ENCODE measurements at places on chromosomes 5 and 9.

- no peak for DNase-seq
Measured at GRCh38 chr5:93735378-93735777, 6.0 kb downstream of the POU5F2 start.

GRCh38 chr5:66551338-66551737 lies 44.9 kb upstream of the MAST4 start:
- no peak for DNase-seq

- no peak for DNase-seq
Measured at GRCh38 chr5:164233791-164234190, 728.4 kb downstream of the MAT2B start.

DNA sequence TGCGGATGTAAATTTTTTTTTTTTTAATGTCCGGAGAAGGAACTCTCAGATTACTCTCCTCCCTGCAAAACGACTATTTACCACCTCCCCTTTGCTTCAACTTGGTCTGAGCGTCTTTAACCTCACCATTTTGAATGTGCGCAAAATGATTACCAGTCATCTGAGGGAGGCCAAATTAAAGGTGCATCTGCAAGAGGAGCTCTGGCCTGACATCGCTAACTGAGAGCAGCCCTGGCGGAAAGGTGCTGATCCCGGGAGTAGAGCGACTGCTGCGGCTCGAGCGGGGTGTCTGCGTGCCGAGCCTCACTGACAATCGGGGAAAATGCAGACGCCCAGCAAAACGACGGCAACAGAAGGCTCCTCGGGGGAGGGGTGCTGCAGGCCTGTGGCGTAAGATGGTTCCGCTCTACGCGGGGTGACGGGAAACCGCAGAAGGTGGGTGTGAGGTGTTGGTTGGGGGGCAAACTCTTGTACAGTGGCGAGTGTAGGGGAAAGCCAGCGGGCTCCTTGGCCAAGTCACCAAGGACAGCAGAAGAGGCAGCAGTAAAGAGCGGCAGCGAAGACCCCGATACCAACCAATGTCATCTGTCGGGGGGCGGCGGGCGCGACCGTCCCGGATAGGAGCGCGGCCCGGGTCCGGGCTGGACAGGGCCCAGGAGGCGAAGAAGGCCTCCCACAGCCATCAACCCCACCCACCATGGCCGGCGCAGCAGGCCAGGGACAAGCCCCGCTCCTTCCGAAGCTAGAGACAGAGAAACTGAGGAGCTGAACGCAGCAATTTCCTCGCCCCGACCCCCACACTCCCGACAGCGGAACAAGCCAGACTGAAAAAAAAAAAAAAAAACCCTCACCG lies 557 bp downstream of the PJA2 start:
- DNase-seq, result peak; percentile 77

DNA sequence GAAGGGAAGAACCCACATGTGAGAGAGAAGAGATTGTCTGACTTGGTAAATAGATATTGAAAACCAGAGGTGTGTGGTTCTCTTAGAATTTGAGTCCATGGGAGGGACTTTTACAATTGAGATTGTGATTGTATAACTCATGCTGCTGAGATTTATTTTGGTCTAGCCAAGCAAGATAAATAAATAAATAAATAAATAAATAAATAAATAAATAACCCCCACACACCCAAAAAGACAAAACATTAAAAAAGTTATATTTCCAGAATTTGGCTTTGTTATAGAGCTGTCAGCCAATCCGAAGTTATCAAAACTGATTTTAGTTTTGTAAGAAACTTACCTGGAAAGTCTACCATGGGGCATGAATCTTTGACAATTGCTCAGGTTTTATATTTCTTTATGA lies 416.6 kb downstream of the ZSWIM6 start:
- DNase-seq, result no peak

GRCh38 chr5:74673011-74673790 lies 11.8 kb upstream of the HEXB start:
- no peak for DNase-seq

DNA sequence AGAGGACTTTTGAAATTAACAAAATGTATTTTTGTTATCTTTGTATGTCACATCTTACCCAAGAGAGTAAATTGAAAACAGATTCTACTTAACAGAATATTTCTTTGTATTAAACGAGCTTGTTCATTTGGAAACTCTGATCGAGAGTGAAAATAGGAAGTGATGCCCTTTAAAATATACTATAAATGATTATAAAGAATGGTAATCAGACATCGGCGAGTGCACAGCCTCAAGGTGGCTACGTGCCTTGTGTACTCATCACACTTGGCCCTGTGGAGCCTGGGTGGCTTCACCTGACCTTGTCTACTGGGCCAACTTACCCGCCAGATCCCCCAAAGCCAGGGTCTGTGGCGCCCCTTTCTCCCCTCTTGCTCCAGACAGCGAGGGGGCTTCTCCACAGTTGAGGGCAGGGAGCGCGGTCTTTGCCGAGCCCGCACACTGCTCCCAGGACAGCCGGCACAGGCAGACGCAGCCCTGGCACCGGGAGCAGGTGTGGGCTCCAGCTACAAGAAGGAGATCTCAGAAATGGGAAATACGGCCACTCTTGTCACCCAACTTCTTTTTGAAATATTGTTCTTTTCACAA lies 243.2 kb downstream of the CEMIP2 start:
- DNase-seq, result no peak

DNA sequence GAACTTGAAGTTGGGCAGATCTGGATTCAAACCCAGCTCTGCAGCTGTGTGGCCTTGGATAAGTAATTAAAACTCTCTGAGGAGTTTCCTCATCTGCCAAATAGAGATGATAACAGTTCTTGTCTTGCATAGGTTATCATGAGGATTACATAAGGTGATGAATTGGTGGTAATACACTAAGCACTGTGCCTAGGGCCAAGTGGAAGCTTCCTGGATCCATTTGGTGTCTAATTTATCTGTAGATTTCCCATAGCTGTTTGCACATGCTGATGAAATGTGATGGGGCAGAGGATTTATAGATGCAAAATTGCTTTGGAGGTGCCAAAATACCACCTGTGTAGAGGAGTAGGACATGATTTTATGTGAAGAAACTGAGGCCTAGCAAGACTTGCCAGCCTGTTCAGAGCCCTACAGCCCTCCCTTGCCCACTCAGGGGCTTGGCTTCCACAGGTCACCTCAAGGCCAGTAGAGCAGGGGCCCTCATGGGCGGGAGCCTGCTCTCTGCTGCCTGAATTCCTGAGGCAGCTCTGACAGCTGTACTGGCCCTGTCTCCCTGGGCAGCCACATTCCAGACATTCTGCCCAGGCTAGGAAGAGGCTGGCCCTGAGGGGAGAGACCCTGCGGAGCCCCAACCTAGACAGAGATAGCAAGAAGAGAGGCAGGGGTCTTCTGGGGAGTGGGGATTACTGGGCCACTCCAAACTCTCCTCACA lies 5.9 kb upstream of the FAT2 start:
- DNase-seq, result no peak

DNA sequence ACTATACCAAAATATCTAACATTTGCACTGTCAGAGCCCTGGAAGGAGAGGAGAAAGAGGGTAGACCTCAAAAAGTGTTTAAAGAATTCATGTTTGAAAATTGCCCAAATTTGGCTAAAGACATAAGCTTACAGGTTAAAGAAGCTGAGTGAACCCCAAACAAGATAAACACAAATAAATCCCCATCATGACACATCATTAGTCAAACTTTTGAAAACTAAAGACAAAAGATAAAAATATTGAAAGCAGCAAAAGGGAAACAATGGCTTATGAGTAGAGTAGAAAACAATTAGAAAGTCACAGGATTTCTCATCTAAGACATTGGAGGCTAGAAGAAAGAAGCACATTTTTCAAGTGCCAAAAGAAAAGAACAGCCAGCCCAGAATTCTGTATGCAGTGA lies 6.1 kb upstream of the UBLCP1 start:
- no peak for DNase-seq

- DNase-seq, result no peak
Measured at GRCh38 chr5:91277093-91277626, 106.0 kb downstream of the ARRDC3 start.

- no peak for DNase-seq
Measured at GRCh38 chr5:14330729-14331385, 187.7 kb downstream of the TRIO start.

- DNase-seq, result no peak
Measured at GRCh38 chr5:84794486-84795035, 409.9 kb upstream of the EDIL3 start.

DNA sequence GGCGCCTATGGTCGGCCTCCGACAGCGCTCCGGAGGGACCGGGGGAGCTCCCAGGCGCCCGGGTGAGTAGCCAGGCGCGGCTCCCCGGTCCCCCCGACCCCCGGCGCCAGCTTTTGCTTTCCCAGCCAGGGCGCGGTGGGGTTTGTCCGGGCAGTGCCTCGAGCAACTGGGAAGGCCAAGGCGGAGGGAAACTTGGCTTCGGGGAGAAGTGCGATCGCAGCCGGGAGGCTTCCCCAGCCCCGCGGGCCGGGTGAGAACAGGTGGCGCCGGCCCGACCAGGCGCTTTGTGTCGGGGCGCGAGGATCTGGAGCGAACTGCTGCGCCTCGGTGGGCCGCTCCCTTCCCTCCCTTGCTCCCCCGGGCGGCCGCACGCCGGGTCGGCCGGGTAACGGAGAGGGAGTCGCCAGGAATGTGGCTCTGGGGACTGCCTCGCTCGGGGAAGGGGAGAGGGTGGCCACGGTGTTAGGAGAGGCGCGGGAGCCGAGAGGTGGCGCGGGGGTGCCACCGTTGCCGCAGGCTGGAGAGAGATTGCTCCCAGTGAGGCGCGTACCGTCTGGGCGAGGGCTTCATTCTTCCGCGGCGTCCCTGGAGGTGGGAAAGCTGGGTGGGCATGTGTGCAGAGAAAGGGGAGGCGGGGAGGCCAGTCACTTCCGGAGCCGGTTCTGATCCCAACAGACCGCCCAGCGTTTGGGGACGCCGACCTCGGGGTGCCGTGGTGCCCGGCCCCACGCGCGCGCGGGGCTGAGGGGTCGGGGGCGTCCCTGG lies 561 bp downstream of the DAPK1 start:
- DNase-seq, result no peak

DNA sequence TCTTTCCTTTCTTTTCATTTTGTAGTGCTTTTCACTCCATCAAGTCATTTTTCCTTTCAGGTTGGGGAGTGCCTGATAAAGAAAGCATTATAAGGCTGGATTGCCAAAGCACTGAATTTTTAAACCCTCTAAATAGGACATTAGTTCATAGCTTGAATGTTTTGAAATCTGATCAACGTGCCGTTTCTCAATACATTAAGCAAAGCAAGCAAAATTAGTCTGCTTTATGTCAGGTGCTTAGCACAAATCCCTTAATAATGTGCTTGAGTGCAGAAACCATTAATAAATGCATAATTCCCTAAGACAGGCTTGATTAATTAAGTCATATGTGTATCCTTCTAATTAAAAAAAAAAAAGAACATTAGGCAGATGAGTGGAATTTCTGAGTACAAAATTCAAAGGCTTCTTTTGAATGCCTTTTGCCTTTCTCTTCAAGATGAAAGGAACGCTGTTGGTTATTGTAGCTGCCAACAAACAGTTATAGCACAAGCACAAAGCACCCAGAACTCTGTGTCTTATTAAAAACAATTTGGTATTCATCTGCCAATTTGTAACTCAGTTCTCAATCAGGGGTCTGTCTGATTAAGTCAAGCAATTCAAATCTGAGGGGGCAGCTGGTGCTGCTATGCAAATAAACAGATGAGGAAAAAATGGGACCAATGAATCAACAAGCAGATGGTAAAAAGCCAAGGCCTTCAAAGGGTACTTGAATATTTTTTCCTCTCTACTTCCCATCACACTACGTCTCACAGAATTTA lies 233.7 kb downstream of the TLE1 start:
- no peak for DNase-seq

GRCh38 chr9:112921549-112921948 lies 30.9 kb upstream of the SLC46A2 start:
- DNase-seq, result no peak

DNA sequence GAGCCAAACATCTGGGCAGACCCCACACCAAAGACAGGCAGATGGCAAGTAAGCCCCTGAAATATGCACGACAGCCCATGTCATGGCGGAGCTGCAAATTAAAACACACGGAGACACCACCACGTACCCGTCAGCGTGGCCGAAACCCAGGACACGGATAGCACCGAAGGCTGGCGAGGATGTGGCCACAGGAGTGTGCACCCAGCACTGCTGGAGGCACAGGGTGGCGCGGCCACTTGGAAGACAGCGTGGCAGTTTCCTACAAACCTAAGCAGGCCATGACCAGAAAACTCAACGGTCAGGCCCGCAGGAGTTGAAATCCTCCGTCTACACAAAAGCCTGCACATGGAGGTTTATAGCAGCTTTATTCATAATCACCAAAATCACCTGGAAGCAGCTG lies 12.8 kb downstream of the SLC9A3 start:
- no peak for DNase-seq

DNA sequence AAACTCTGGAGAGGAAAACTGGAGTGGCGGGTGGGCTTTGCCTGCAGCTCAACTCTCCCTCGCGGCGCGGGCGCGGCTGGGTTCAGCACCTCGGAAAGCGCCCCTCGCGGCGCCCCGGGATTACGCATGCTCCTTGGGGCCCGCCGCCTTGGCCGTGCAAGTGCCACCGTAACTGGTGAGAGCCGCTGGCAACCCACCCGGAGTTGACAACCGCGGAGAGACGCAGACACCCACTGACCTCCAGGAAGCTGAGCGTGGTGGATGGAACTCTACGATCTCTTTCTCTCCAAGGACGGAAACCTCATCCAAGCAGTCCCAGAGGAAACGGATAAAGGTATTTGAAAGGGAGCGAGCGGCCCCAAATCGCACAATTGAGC lies 194 bp upstream of the RXFP3 start:
- DNase-seq, result peak; percentile 34

- no peak for DNase-seq
Measured at GRCh38 chr5:58037899-58038298, 422.0 kb downstream of the PLK2 start.

GRCh38 chr5:35476036-35476435 lies 141.6 kb upstream of the SPEF2 start:
- no peak for DNase-seq

- no peak for DNase-seq
Measured at GRCh38 chr9:134917431-134918373, at the start of gene FCN1. FCN1 (minus strand) TSS chr9:134917912; CDS start chr9:134917871, 41 bp downstream.

- no peak for DNase-seq
Measured at GRCh38 chr9:15403155-15403554, 19.5 kb upstream of the SNAPC3 start.

DNA sequence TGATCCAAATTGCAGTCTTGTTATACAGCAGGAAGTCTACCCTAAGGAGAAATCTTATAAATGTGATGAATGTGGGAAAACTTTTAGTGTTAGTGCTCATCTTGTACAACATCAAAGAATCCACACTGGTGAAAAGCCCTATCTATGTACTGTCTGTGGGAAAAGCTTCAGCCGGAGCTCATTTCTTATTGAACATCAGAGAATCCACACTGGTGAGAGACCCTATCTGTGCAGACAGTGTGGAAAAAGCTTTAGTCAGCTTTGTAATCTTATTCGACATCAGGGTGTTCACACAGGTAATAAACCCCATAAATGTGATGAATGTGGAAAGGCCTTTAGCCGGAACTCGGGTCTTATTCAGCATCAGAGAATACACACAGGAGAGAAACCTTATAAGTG lies 10.4 kb downstream of the ZNF189 start:
- no peak for DNase-seq

GRCh38 chr9:99445920-99446319 lies 223.8 kb downstream of the SEC61B start:
- no peak for DNase-seq

GRCh38 chr9:134570151-134570621 lies 71.4 kb upstream of the COL5A1 start:
- DNase-seq, result no peak

All from activated CD4-positive, CD25-positive, alpha-beta regulatory T cell treated with anti-CD3 and anti-CD28 coated beads, Interleukin-2, amount 50 U/mL, for 72 hours (primary cell).